ENCODE measurements at places on chromosomes 5 and 9. TPM values are rescaled to one million over a fixed set of nuclear protein-coding genes. Genes with fewer than 3 reads are reported as not detected.

The PPP2R2B gene
- not detected for total RNA-seq

The GMCL2 gene
- total RNA-seq, result not detected

- no peak overlapping the region for H3K27ac ChIP-seq
- H3K36me3 ChIP-seq, result no peaks in the 10 kb centered on the region
- no peak overlapping the region for H3K4me3 ChIP-seq
- DNase-seq, result no peak
- H3K4me1 ChIP-seq, result no peaks in the 10 kb centered on the region
Observed at GRCh38 chr5:97297704-97298091, 114.7 kb upstream of the RIOK2 start.

DNA sequence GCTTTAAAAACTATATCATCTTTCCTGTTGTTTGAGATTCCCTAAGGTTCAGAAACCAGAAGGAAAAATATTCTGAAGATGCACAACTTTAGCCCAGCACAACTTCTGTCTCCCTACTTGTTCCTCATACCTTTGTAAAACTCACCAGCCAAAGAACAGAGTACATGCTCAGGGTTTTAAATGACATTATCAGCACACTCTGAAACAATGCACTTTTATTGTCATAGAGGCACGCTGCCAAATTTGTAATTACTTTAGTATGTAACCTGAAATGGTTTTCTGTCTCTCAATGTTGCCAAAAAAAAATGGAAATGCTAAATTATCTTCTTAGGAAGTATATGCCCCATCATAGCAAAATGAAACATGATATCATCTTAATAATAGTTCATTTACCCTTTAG, 383.6 kb upstream of the CDH6 start:
- H3K27me3 ChIP-seq, result no peaks in the 10 kb centered on the region
- H3K4me1 ChIP-seq, result no peaks in the 10 kb centered on the region
- no peaks in the 10 kb centered on the region for H3K36me3 ChIP-seq
- H3K4me3 ChIP-seq, result no peak overlapping the region
- H3K27ac ChIP-seq, result no peak overlapping the region
- no peak for DNase-seq

DNA sequence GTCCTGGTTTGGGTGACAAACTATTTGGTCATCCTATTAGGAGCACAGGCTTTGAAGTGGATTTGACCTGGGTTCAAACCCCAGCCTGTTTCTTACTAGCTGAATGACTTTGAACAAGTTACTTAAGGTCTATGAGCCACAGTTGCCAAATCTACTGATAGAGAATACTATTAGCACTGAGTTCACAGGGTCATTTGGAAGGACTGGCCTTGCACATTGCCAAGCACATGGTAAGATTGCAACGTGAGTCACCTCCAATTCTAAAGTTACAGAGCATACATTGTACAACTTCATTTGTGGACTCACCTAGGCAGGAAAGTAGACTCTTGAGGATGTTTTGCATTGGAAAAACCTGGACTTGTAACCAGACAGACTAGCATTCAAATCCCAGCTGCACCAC, 38.9 kb downstream of the MFAP3 start:
- H3K27me3 ChIP-seq, result 0 out of 3 replicates have a peak, but pooled peaks cover 2% of the 10 kb centered on the region
- no peak for DNase-seq
- H3K4me1 ChIP-seq, result peaks cover 3% of the 10 kb centered on the region
- no peak overlapping the region for H3K27ac ChIP-seq

GRCh38 chr5:77431286-77431685, 60.8 kb downstream of the WDR41 start:
- H3K36me3 ChIP-seq, result no peaks in the 10 kb centered on the region
- H3K4me1 ChIP-seq, result peaks cover 9% of the 10 kb centered on the region
- DNase-seq, result no peak
- no peak overlapping the region for H3K27ac ChIP-seq

GRCh38 chr5:107275333-107275732, 395.4 kb downstream of the EFNA5 start:
- H3K36me3 ChIP-seq, result no peaks in the 10 kb centered on the region
- no peaks in the 10 kb centered on the region for H3K27me3 ChIP-seq
- no peak for DNase-seq
- no peaks in the 10 kb centered on the region for H3K4me1 ChIP-seq
- no peak overlapping the region for H3K27ac ChIP-seq

DNA sequence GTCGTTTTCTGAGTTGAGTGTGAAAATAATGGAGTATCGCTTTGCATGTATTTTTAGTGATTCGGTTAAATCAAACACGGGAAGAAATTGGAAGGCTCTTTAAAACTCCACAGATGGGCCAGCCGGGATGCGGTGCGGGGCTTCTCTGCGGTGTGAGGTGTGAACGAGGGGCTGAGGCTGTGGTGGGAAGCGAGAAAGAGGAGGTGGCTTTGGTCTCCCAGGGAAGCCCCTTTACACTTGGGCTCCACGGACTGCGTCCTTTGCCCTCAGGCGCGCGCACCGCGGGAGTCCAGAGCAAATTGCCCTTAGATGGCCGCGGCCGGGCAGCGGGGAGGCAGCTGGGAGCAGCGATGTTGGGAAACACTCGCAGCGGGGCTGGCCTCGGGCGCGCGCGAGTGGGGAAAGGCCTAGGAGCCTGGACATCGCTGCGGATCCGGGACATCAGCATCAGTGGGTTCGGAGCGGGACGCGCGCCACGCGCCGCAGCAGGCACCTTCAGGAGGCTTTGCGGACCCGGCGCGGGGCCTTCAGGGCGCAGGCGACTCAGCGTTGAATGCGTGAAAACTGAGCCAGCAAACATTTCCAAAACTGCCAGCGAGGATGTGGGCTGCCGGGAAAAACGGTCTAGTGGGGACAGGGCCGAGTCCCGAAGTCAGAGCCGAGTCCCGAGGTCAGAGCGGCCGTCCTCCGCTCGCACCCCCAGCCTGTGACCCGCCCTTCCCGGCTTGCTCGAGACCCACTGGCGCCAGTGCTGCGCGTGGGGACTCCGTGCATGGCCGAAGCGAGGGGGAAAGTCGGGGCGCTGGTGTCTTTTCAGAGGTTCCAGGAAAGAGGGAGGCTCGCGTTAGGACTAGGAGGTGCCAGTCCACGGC, 6.5 kb downstream of the IRX1 start:
- no peak overlapping the region for H3K27ac ChIP-seq
- no peak overlapping the region for H3K4me3 ChIP-seq
- no peaks in the 10 kb centered on the region for H3K4me1 ChIP-seq
- no peaks in the 10 kb centered on the region for H3K36me3 ChIP-seq
- peaks cover 10% of the 10 kb centered on the region for H3K27me3 ChIP-seq

- no peaks in the 10 kb centered on the region for H3K4me1 ChIP-seq
- H3K4me3 ChIP-seq, result no peak overlapping the region
- peaks cover 34% of the 10 kb centered on the region for H3K36me3 ChIP-seq
- H3K27ac ChIP-seq, result no peak overlapping the region
- no peak for DNase-seq
Observed at GRCh38 chr5:143304836-143305475, 98.5 kb downstream of the NR3C1 start.

DNA sequence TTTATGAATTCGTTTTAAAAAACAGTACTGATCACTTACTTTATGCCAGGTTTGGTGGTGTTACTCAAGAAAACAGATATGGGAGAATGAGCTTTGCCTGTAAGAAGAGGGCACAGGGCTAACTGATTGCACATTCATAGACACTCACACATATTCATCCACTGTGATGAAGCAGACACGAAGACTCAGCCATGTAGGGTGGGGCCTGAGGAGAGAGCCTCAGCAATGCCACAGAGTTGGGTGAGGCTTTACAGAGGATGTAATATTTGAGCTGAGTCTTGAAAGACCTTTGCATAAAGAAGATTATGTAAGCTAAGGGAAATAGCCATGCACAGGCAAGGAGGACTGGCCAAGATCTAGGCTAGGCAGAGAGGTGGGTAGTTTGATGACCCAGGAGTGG, 472.8 kb downstream of the PSAT1 start:
- H3K4me3 ChIP-seq, result no peak overlapping the region
- DNase-seq, result no peak
- no peaks in the 10 kb centered on the region for H3K36me3 ChIP-seq
- no peaks in the 10 kb centered on the region for H3K27me3 ChIP-seq
- H3K4me1 ChIP-seq, result no peaks in the 10 kb centered on the region

DNA sequence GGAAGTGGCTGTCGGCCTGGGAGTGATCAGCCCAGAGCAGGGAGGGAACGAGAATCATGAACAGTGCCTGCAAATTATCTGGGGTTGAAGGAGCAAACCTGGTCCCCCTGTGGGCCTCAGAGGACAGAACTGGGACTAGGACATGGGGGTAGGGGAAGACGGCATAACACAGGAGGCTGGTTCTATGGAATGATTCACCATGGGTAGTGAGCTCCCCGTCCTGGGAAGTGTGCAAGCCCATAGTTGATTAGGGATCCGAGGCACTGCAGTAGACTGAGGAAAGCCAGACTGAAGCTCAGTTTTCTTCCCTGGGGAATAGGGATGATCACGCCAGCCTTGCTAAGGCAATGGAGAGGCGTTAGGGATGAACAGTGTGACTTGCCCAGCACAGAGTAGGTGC, 5.6 kb downstream of the ADGRD2 start:
- no peak for DNase-seq
- no peak overlapping the region for H3K27ac ChIP-seq
- no peak overlapping the region for H3K4me3 ChIP-seq
- H3K36me3 ChIP-seq, result no peaks in the 10 kb centered on the region
- H3K27me3 ChIP-seq, result peaks cover 23% of the 10 kb centered on the region

DNA sequence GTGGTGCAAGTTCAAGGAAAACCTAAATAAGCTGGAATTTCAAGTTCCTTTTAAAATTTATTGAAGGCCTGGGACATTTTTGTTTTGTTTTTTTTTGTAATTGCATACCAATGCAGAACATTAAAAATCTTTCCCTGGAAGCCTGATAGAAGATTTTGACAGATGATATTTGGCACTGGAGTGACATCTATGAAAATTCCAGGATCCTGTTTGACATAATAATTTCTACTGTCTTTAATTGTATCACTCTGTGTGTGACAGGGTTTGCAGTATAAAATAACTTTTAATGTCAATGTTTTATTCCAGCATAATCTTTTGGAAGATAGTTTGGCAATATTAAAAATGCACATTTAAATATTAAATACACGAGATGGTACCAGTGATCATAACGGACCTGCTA, 514.2 kb upstream of the ACO1 start:
- H3K4me3 ChIP-seq, result no peak overlapping the region
- H3K27me3 ChIP-seq, result no peaks in the 10 kb centered on the region
- no peaks in the 10 kb centered on the region for H3K4me1 ChIP-seq
- H3K36me3 ChIP-seq, result no peaks in the 10 kb centered on the region
- no peak overlapping the region for H3K27ac ChIP-seq
- DNase-seq, result no peak

GRCh38 chr5:149576021-149576420, 5.3 kb upstream of the ARHGEF37 start:
- no peaks in the 10 kb centered on the region for H3K36me3 ChIP-seq
- peaks cover 34% of the 10 kb centered on the region for H3K4me1 ChIP-seq
- DNase-seq, result no peak

- no peak overlapping the region for H3K27ac ChIP-seq
- H3K27me3 ChIP-seq, result peaks cover 18% of the 10 kb centered on the region
- H3K4me3 ChIP-seq, result peak overlapping the region; percentile 19
- peak; percentile 70 for DNase-seq
Observed at GRCh38 chr5:68433923-68434879, 218.6 kb downstream of the PIK3R1 start.
